ENCODE measurements at places on chromosomes 2 and 18.

GRCh38 chr18:78722929-78723710 lies 256.5 kb upstream of the SALL3 start:
- DNase-seq: no peak

GRCh38 chr18:22694954-22695353 lies 238.2 kb upstream of the RBBP8 start:
- no peak for DNase-seq

- DNase-seq: no peak
These were observed 17.0 kb downstream of the CHMP1B start for GRCh38 chr18:11868230-11868629.

- DNase-seq: no peak
These were observed 303.7 kb downstream of the SS18 start for GRCh38 chr18:25786758-25787157.

GRCh38 chr2:70659551-70659950 lies 105.9 kb upstream of the TGFA start:
- DNase-seq: no peak
